Left renal cortex interstitium (tissue), 4 donors: ENCODE measurements at places on chromosomes 5 and 9.

- no peak for DNase-seq
Observed at GRCh38 chr9:37840560-37841194, 40.1 kb downstream of the DCAF10 start.

DNA sequence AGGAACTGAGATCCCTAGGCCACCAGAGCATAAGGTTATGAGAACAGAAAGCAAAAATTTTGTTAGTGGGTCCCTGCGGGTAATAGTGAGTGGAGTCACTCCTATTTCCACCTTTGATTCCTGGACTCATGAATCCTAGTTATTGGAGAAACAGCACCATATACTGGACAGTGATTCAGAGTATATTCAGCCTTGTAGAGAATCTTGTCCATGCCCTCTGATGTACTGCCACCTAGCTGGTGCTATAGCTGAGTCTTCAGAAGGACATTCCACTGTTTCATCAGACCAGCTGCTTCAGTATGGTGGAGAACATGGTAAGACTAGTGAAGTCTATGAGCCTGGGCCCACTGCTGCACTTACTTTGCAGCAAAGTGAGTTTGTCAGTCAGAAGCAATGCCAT lies 25.0 kb upstream of the ITGA2 start:
- DNase-seq: no peak

GRCh38 chr5:893137-893506 lies 438 bp downstream of the TRIP13 start:
- DNase-seq: no peak

DNA sequence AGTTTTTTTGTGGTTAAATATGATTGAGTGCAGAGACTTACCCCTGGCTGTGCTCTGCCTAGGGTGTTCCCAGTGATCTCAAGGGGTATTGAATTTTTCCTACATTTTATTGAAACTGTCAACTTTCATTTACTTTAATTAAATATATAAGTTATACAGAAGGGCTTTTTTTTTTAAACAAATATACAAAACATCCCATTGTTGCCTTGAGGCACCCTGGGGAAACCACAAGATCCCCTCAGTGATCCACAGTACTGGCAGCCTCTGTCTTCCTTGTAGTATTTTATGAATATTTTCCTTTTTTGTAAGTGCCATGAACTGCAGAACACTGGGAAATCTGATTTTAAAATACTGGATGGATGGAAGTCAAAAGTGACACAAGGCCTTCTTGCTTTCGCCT lies 123.7 kb downstream of the TLE1 start:
- DNase-seq: no peak

GRCh38 chr9:29004988-29005387 lies 1431.7 kb upstream of the C9orf72 start:
- no peak for DNase-seq

DNA sequence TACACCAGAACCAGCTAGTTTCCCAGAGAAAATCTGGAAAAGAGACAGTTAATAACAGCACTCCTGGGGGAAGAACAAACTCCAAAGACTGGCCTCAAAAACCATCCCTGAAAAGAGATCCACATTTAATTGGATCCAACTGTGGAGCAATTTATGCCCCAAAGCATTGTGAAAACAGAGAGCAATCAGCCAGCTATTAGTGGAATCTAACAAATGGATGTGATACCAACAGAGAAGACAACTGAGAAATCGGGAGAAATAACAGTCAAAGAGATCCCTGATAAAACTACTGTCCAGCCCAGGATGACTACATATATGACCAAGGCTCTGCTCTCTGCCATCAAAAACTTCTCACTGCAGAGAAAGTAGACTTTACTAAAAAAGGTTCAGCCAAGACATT lies 40.5 kb upstream of the TRIO start:
- no peak for DNase-seq

GRCh38 chr9:135370411-135371375 lies 108.9 kb upstream of the PPP1R26 start:
- no peak for DNase-seq

GRCh38 chr5:16507716-16508115 lies 42.1 kb upstream of the ZNF622 start:
- no peak for DNase-seq
